ENCODE measurements at places on chromosomes 7 and 10. TPM values are rescaled to one million over a fixed set of nuclear protein-coding genes. Genes with fewer than 3 reads are reported as not detected.

LBX1 gene
- not detected for total RNA-seq

DNAJC30 gene
- total RNA-seq, result 2.6 TPM

MSANTD7 gene
- 17.3 TPM for total RNA-seq

NEURL1 gene
- 5.2 TPM for total RNA-seq

CROT gene
- total RNA-seq, result 66.0 TPM

SEMA3C gene
- total RNA-seq, result 570 TPM

AKR1C4 gene
- not detected for total RNA-seq

ATRNL1 gene
- total RNA-seq, result 153 TPM

MACC1 gene
- 7.1 TPM for total RNA-seq

SUN3 gene
- total RNA-seq, result not detected

LDB3 gene
- total RNA-seq, result 7.1 TPM

SUGCT gene
- total RNA-seq, result 8.3 TPM

LEP gene
- not detected for total RNA-seq

CYP26C1 gene
- not detected for total RNA-seq

FXYD4 gene
- total RNA-seq, result 0.95 TPM

SPDYE5 gene
- total RNA-seq, result not detected

AKR1B15 gene
- total RNA-seq, result not detected

PRLHR gene
- total RNA-seq, result 0.48 TPM

CCDC172 gene
- total RNA-seq, result not detected

SPDYE16 gene
- total RNA-seq, result not detected

ODAD2 gene
- 2.7 TPM for total RNA-seq

PRF1 gene
- 0.90 TPM for total RNA-seq

CRHR2 gene
- 0.16 TPM for total RNA-seq

JAZF1 gene
- 31.9 TPM for total RNA-seq

FAM25C gene
- not detected for total RNA-seq

SPDYE1 gene
- not detected for total RNA-seq

TMEM176A gene
- total RNA-seq, result 20.8 TPM

DGKB gene
- 22.5 TPM for total RNA-seq

CALCR gene
- 0.26 TPM for total RNA-seq
